ENCODE measurements at places on chromosomes 6 and 20.

- no peak for DNase-seq
Observed at GRCh38 chr6:12467706-12468670, 177.8 kb downstream of the EDN1 start.

DNA sequence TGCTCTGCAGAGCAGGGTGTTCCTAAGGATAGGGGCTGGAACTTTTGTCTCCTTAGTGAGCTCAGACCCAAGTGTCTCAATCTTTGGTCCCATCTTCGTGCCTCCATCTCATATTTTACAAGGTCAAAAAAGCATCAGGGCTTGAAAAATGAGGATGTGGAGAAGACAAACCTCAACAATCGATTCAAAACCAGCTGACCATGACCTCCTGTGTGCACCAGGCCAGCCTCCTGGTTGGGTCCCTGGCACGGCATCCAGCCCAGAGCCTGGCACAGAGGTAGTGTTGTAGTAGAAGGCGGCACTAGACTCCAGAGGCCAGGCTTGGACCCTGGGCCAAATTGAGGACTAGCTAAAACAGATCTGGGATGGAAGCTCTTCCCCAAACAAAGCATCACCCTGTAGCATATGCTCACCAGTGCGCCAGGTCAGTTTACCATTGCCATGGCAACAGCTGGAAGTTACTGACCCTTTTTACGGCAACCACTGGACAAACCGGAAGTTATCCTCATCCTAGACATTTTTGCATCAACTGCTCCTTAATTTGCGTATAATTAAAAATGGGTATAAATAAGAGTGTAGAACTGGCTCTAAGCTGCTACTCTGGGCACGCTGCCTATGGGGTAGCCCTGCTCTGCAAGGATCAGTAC, 69.3 kb upstream of the BLCAP start:
- DNase-seq: no peak

DNA sequence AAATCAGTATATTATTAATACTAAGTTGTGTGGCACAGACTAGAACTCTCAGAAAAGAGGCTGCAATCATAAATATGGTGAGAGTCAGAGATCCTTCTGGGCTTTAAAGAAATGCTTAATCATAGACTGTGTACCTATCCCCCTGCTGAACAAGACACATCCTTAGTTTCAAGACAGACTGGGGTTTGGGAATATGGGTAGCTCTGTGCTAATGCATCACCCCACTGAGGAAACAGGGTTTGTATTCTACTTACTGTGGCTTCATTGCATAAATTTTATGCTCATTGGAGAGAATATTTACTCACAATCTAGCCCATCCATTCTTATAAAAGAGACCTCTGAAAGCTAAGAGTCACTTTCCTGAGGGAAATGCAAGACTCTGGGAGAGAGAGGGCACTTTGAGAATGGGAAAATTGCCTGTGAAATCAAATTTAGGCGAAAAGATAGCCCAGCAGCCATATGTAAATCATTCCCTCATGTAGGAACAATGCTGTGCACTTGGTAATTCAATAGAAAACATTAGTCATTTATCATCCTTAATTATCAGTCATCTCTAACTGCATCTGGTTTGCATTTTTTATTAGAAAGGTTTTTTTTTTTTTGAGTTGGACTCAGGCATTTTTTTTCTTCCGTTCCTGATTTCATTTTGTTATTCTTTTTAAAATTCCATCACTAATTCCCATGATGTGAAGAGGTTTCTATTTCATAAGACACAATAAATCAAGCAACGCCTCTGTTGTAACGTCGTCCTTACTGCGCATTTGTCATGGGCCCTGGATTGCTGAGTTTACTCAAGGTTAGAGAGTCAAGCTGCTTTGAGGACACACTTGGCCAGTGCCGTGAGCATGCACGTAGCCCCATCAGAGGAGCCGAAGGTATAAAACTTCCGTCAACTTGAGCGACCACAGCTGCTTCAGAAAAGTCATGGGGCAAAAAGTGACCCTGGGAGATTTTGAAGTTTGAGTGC, 91.8 kb downstream of the TRMT11 start:
- no peak for DNase-seq

GRCh38 chr6:41779788-41780550, at the start of gene FRS3:
TSS of gene FRS3 (minus strand) at chr6:41779900. CDS start at chr6:41776987, 2,913 bp downstream.
- DNase-seq: peak; percentile 71

GRCh38 chr6:41286544-41287346, at the start of gene TREM1:
TSS of gene TREM1 (minus strand) at chr6:41286682. CDS start at chr6:41286655, 27 bp downstream.
- DNase-seq: no peak

DNA sequence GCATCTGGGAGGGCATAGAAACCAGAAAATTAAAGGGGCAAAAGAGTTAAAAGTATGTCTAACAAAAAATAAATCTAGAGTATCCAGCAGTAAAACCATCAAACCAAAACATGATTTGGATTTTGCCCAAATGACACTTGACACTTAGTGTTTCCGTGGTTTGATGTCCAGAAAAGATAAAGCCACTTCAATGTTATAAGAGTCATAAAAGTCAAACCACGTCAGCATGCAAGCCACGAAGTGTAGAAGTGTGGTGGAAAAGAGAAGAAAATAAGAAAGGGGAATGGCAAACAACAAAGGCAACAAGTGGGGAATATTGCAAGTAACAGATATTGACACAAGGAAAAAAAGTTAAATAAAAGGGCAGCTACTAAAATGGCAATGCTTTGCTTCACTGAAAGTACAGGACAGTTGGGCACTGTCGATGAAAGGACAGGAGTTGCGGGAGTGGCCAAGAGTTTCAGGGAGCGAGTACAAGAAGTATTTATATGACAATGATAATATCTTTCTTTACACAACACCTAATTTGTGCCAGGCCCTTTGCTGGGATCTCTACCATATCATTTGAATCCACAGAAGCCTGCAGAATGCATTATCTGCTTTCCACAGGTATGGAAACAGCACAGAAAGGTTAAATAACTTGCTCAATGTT, 6.3 kb upstream of the HDDC2 start:
- no peak for DNase-seq

- no peak for DNase-seq
Observed at GRCh38 chr6:129893640-129894039, 32.5 kb upstream of the TMEM244 start.

DNA sequence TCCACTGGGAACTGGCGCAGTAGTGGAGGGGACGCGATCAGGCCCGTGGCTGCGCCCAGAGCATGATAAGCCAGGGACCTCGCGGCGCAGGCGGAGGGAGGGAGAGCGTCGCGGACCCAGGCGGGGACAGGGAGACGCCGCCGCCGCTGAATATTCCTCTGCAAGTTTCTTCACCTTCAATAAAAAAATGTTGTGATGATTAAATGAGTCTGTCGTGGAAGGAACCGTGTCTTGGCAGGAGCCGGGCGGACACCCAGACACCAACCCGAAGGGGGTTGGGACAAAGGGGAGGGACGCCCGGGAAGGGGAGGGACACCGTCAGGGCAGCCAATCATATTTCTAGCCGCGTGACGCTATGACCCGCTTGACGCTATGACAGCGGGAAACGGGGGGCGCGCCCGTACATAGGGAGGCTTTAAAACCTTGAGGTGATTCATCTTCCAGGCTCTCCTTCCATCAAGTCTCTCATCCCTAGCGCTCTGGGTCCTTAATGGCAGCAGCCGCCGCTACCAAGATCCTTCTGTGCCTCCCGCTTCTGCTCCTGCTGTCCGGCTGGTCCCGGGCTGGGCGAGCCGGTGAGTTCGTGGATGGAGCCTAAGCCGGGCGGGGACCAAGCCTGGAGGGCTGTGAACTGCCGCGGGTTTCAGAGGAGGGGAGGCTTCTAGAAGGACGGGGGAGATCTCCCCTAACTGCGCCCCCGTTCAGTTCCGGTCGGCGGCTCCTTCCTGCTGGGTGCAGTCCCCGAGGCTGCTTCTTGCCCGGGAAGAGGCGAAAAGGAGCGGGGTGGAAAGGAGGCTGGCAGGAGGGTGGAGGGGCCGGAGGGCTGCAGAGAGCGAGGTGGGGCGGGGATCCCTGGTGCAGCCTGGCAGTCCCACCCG, at the start of gene ULBP2:
Gene ULBP2 (plus strand): TSS at position 432 of the 878 bp plus-strand sequence. CDS start 59 bp downstream, at position 491.
- DNase-seq: peak; percentile 87

GRCh38 chr6:25017486-25017885, 81.7 kb upstream of the RIPOR2 start:
- no peak for DNase-seq

DNA sequence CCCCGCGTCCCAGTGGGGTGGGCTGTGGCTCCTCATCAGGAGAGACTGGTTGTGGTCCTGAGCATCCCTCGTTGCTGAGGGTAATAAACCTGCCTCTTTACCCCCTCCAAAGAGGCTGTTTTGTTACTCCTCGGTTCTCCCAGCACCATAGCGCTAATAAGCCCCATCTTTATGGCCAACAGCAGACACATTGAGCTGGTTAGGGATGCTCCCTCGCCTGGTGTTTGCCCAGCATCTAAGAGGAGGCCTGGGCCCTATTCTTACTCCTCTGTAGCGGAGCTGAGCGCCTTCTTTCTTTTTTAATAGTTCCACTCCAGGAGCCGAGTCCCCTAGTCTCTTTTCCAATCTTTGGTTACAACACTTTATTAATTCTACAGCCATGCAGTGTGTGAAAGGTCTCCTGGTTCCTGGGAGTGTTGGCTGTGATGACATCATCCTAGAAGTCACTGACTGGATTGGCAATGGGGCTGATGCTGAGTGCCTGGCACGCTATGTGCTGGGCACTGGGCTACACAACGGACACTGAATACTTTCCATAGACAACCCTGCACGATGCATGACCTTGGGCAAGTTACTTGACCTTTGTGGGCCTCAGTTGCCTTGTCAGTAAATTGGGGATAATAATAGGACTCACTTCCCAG, 50.6 kb upstream of the CCDC167 start:
- peak; percentile 25 for DNase-seq

- DNase-seq: no peak
Observed at GRCh38 chr20:51938559-51939258, 136.4 kb upstream of the SALL4 start.

DNA sequence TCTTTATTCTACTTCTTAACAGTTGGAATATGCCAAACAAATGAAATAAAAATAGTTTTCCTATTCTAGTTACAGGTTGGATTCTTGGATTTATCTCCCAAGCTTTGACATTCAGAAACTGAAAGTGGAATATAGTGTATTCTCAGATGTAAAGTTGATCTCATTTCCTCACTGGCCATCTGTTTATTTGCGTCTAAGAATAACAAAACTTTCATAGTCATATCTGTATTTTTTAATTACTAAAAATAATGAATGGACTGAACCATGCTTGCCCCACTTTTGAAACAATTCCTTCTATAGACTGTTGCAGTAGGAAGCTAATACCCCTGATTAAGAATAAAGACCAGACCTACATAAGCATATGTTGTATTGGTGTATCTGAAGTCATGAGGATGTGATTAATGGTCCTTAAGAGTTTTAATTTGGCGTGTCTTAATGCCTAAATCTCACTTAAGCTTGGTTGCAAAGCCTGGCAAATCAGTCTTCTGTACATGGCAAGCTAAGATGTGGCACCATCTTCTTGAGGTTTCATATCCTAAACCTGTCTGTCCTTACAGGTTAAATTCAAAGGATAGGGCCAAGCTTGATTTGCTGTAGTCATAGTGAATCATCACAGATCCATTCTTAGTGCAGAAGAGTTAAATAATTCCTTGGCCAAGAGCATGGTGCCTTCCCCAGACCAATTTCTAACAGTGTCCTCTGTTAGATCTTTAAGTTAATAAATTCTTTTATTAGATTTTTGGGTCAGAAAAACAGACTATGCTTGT, 58.9 kb downstream of the FOXO3 start:
- DNase-seq: no peak

- DNase-seq: peak; percentile 67
Observed at GRCh38 chr6:37965964-37966676, 146.6 kb downstream of the ZFAND3 start.

GRCh38 chr6:145823328-145823944, 8.8 kb upstream of the FBXO30 start:
- DNase-seq: no peak

DNA sequence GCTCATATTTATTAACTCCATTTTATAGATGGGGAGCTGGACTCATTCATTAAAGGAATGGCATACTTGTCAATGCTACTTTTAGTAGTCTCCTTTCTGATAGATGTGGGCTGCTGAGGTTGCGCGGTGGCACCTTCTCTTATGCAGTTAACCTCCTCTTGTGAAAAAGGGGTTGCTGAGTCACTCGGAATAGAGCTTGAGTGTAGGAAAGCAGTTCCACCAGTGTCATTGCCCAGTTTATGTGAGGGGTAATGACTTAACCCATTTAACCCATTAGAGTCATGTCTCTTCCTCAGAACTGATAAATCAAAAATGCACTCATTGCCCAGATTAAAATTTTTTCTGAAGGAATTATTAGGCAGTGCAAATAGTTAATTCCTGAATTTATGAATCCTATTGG, 6.3 kb downstream of the MAPK14 start:
- no peak for DNase-seq

- no peak for DNase-seq
Observed at GRCh38 chr6:140437619-140438345, 1063.3 kb upstream of the CITED2 start.

DNA sequence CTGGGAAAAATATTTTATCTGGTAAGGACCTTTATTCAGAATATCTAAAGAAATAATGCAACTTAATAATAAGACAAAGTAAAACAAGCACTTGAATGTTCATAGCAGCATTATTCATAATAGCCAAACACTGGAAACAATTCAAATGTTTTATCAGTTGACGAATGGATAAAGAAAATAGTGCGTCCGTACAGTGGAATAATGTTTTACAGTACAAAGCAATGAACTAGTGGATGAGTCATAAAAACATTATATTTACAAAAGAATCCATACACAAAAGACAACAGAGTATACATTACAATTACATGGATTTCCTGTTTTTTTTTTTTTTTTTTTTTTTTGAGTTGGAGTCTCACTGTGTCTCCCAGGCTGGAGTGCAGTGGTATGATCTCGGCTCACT, 12.7 kb downstream of the SMAP1 start:
- no peak for DNase-seq

DNA sequence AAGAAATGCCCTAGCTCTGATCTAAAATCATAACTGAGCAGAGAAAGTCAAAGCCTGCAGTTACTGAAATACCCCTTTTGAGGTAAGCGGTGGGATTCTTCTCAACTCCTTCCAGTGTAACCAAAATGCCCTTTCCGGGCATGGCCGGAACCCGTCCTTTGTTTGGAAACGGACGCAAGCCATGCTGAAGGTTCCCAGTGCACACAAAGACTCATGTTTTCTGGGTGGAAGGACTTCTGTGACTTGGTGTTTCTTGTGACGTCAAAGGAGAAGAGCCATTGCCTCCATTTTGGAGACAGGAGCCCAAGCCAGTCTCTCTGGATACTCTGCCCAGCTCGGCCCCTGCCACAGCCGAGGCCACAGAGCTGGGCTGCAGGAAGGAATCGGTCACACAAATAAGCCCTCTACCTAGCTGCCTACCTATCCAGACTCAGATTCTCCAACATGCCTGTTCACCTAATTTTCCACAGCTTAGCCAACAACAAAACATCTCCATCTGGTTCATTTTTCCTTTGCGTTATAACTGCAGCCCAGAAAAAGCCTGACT, 182.8 kb downstream of the TBXT start:
- no peak for DNase-seq
